PC-9 (cell line): ENCODE measurements at places on chromosomes 16 and 17. TPM values are rescaled to one million over a fixed set of nuclear protein-coding genes. Genes with fewer than 3 reads are reported as not detected.

- DNase-seq, result no peak
Measured at GRCh38 chr17:80352216-80352895, 62.6 kb upstream of the ENDOV start.

GRCh38 chr16:86608301-86608747, 30.0 kb downstream of the FOXL1 start:
- DNase-seq, result no peak

PHB1 gene
- 197 and 244 TPM in 2 replicates for total RNA-seq

DNA sequence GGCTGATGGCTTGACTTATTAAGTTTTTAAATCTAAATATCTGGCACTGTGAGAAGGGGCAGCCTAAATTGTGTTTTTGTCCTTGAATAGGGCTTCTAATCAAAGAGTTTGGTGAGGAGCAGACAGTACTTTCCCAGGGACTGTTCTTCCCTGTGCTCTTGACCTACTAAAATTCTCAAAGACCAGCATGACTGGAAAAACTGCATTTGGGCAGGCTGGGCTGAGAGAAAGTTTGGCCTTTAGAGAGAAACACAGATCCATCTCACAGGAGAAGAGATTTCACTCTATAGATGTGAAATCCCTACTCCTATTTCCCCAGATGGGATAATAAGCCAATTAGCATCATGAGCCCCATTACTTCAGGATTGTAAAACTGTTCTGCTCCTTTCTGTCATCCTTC, 7.3 kb downstream of the PCTP start:
- no peak for DNase-seq

DNA sequence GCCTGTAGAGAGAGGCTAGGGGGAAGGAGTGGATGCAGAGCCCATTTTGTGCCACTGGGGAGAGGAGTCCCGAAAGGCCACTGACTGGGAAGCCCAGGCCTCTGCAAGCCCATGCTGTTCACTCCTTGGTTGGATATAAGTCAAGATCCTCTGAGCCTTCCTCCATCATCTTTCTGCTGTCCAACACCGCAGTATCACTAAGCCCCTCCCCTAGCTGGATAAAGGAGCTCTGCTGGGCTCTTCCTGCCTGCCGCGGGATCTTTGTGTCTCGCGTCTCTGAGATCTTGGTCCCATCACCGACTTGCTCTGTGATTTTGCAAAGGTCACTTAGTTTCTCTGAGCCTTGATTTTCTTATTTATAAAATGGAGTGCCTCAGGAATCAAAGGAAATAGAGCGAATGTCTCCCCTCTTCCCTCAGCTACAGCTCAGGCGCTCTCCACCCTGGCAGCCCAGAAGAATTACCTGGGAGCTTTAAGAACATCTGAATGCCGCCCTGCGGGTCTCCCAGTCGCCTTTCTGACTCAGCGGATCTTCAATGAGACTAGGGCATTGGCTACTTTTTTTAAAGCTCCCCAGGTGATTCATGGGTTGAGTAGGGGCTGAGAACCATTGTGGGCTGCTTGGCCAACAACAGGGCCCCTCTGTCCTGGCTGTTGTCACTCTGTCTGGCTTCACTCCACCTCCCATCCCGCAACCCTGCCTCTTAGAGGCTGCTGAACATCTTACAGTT, 25.2 kb upstream of the TMEM220 start:
- DNase-seq, result no peak

DNA sequence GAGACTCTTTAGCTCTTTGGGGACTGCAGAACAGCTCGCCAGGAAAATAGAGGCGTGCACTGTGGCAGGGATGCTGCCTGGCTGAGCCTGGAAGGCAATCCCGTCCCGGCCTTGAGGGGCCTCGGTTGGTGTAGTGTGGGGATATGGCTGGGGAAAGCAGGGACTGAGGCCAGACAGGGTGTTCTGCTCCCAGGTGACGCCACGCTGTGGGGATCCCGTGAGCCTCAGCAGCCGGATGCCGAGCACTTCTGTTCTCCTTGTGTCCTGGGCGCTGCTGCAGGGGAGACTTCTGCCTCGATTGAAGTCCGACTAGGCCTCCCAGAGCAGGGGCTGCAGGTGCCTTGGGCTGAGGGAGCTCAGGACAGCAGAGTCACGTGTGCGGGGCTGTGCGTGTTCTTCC, 72.6 kb downstream of the BANP start:
- no peak for DNase-seq

DNA sequence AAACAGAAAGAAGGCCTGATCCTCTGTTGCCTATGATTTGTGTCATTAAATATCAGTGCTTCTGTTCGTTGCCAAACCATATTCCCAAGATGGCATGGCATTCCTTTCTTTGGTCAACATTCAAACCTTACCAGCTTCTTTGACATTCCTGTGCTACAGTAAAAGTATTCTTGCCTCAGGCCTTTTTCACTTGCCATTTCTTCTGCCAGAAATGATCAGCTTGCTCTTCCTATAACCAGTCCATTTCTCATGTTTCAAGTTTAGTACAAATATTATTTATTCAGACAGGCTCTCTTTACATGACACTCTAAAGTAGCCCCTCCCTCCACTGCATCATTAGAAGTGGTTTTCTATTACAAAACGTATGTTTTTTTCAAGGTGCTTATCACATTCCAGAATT, 278.3 kb downstream of the KCNJ2 start:
- no peak for DNase-seq

LRRC37A gene
- total RNA-seq, result 1.3 and 1.8 TPM in 2 replicates
